ENCODE measurements at places on chromosomes 1 and 21. TPM values are rescaled to one million over a fixed set of nuclear protein-coding genes. Genes with fewer than 3 reads are reported as not detected.

FNDC5 gene
- total RNA-seq: 0.44 TPM

IGSF3 gene
- total RNA-seq: 18.0 TPM

RGS13 gene
- total RNA-seq: not detected

PROK1 gene
- total RNA-seq: not detected

SPOCD1 gene
- 5.3 TPM for total RNA-seq

TAS1R1 gene
- not detected for total RNA-seq

TRIM58 gene
- total RNA-seq: not detected

RGS8 gene
- total RNA-seq: not detected

Data from A549 treated with CORT108297 at 1 μM for 4 hours (cell line).